ENCODE measurements at places on chromosomes 11 and 22.

DNA sequence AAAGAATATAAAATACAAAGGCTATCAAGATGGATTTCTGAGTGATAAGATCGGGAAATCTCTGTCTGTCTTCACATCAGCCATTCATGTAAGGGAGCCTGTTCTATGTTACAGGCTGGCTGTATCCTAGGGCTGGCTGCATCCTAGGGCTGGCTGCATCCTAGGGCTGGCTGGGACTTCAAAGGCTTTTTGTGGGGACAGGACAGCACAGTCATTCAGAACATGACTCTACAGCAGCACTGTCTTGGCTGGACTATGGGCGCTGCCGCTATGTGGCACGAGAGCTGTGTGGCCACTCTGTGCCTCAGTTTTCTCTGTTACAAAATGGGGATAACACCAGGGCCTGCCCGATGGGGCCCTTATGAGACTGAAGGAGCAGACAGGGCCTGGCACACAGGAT lies 10.2 kb downstream of the ADAMTS8 start:
- DNase-seq = no peak

DNA sequence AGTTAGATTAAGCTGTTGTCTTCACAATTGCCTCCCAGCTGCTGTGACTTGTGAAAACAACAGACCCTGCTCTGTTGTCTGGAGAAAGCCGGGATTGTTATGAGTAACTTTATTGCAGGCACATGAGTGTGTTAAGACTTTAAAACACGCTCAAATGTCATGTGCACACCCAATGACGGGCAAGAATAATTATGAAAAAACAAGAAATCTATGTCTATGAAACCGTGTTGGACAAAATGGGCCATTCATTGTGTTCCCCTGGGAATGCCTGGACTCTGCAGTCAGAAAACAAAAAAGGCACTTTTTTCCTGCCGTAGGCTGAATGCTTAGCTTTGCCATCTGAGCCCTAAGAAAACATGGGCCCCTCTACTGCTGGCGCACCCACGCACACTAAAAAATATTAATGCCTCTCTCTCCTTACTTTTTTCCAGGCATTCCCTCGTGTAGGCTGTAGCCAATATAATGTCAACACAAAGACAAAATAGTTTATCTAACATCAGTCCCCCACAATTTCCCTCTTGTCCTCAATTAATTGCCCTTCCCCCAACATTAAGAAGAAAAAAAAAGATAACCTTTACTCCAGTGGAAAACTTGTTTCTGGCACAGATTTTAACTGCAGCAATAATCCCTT lies 207.9 kb downstream of the SOX6 start:
- DNase-seq = no peak

- DNase-seq = no peak
These were observed 11.9 kb downstream of the ZNF202 start for GRCh38 chr11:123729602-123730001.

DNA sequence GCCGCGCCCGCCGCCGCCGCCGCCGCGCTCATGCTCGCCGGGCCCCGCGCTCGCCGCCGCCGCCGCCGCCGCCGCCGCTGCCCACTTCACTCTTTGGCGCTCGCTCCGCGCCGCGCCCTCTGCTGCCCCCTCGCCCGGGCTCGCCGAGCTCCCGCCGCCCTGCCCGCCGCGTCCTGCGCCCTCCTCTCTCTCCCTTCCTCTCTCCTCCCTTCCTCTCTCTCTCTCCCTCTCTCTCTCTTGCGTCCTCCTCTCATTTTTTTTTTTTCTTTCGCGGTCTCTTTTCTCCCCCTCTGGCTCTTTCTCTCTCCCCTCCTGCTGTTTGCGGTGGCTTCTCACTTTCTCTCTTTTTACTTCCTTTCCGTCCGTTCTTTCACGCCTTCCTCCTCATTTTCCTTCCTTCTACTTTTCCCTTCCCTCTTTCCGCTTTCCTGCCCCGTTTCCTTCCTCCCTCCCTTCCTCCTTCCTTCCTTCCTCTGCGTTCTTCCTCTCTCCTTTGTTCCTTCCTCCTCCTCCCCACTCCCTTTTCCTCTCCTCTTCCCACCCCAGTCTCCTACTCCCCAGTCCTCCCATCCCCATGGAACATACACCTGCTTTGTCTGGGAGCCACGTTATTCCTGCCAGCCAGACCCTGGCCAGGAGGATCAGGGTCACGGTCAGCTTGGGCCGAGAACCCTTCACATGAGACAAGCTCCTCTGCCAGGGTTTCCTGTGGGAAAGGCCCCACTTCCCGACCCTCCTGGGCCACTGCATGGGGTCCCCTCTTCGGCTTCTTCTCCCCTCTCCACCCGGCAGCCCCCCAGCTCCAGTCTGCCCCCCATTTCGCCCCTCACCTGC lies 19.3 kb upstream of the SHISAL1 start:
- DNase-seq = no peak

DNA sequence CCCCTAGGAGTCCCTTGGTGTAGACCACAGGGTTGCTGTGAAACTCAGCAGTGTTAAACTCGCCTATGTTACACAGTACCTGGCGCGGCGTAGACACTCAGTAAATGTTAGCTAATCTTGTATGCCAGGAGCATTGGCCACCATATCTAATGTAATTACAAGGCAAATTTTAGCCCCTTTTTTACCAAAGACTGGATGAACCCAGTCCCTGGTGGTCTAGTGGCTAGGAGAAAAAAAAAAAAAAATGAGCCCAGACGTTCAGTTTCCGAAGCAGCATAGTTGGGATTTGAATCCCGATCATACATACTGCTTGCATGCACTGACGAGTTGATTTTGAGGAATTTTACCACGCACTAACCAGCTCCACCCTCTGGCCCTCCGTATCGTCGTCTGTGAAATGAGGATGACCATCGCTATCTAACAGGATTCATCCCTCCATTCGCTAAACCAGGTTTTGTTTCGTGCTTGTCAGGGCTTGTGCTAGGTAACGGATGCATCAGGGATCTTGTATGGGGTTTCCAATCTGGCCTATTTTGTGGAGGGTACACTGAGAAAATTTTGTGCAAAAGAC lies 688 bp downstream of the PTS start:
- peak; percentile 72 for DNase-seq

- no peak for DNase-seq
These were observed at the start of gene OSBPL5 for GRCh38 chr11:3165152-3165705. TSS of gene OSBPL5 (minus strand) at chr11:3165310. CDS start at chr11:3129148, 36,162 bp downstream.

DNA sequence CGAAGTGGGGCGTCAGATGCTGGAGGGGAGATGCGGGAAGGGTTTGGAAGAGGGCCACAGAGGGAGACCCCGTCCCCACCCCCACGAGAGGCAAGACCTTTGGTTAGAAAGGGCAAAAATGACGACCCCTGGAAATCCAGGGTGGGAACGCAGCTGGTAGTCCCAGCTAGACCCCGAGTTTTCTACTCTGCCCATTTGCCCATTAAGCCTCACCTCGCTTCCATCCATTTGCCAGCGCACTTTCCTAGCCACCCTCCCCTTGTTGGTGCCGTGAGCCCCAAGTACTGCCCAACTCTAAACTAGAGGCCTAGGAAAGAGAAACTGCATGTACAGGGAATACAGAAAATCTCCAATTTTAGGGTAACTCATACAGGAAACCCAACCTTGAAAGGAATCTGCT lies 370 bp downstream of the DDX25 start:
- no peak for DNase-seq

DNA sequence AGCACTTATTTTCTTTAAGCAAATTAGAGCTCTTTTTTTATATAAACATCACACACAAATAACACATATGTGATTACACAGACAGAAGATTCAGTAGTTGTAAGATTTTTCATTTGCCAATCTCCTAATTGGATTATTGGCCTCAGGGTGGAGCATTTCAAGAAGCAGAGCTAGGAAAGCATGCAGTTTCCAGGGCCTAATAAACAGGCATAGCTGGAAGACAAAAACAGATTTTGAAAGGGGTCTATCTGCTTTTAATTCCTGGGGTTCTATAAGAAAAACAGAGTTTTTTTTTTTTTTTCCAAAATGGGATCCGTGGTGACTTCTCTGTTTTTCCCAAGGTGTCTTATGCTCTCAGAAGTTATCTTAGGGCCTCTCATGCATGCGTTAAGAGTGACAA lies 7.6 kb upstream of the FOLR3 start:
- DNase-seq = no peak

GRCh38 chr11:60915248-60915914 lies 1.4 kb downstream of the TMEM109 start:
- DNase-seq = no peak

DNA sequence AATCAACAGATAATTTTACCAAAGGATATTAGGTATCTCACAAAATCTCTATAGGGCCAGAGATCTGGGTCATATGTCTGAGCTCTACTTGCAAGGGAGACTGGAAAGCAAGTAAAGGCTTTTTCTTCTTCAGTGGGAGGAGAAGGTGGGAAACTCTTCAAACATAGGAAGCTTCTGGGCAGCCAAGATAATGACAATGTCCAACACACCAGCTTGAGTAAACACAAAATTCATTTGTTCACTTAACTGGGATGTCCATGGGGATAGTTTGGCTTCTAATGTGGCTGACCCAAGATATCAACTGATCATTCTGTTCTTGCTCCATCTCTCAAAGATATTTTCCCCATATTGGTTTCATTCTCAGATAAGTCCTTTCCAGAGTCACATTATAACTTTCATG lies 37.4 kb downstream of the OR2AT4 start:
- DNase-seq = no peak

DNA sequence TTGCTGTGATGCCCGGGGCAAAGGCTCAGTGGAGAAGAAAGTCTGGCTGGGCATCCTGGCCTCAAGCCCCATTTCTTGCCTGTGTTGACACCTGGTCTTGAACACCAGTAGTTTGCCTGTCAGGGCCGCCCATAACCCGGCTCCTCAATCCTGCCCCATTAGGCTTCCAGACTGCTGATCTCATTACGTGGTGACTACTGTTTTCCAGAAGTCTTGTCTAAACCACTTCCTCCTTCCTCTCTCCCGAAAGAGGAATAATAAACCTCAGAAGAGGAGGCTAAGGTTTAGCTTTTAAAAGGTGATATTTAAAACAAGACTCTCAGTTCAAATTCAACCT lies 97.7 kb downstream of the CD44 start:
- no peak for DNase-seq

- DNase-seq = no peak
These were observed 36.7 kb upstream of the RIC3 start for GRCh38 chr11:8205566-8205965.

Measured in NCI-H526 (cell line).